Kidney (tissue), 22 donors: ENCODE measurements at places on chromosomes 2 and 18. TPM values are rescaled to one million over a fixed set of nuclear protein-coding genes. Genes with fewer than 3 reads are reported as not detected.

DNA sequence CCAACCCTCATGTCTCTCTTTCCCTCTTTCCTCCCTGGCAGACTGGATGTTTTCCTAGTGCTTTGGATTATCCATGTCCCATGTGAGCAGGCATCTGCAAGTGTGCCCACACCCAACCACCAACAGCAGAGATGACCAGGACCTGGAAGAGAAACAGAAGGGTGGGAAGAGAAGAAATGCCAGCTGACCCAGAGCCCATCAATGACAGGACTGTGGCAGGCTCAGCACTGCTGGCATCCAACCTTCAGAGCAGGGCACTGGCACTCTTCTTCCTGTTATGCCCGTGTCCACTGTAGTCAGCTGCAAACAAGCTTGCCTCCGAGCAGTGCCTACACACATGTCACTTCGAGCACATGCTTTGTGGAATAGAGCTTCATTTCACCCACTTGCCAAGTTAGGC is 121.1 kb downstream of the TANC1 start:
- DNase-seq = no peak

DNA sequence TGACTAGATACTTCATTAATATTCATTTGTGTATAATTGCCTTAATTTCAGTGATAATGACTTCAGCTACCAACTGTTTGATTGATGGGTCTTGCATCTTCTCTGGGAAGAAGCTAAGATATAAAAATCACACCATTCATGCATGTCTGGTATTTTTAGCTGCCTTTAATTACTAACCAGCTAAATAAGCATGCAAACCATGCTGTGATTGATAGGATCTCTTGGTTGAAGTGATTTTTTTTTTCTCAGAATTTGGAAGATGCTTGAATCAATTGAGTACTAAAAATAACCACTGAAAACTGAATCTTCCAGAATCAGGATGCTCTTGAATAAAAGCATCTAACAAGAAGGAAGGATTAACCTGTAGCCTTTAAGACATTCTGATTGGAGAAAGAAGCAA is 668.8 kb downstream of the TDRD15 start:
- no peak for DNase-seq

GRCh38 chr2:70753902-70754301 is 14.1 kb downstream of the ADD2 start:
- DNase-seq = peak; percentile 56

GRCh38 chr2:83017366-83018090 is 1441.6 kb downstream of the SUCLG1 start:
- no peak for DNase-seq

Gene APCDD1
- 2.8 TPM for polyA plus RNA-seq

Gene CD302
- polyA plus RNA-seq = 8.7 TPM
